ENCODE measurements at places on chromosomes 7 and 10.

DNA sequence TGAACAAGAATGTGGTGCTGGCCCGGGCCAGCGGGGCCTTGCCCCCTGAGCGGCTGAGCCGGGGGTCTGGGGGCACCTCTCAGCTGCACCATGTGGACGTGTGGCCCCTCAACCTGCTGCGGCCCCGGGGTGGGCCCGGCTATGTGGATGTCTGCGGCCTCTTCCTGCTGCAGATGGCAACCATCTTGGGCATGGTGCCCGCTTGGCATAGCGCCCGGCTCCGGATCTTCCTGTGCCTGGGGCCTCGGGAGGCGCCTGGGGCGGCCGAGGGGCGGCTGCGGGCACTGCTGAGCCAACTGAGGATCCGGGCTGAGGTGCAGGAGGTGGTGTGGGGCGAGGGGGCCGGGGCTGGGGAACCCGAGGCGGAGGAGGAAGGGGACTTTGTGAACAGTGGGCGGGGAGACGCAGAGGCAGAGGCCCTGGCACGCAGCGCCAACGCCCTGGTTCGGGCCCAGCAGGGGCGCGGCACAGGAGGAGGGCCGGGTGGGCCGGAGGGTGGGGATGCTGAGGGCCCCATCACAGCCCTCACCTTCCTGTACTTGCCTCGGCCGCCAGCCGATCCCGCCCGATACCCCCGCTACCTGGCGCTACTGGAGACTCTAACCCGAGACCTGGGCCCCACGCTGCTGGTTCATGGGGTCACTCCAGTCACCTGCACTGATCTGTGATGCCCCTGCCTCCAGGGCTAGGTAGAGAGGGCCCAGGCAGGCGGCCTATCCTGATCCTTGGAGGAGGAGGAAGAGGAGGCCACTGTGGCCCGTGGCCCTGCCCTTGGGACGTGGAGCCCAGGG lies 1.1 kb upstream of the TRIP6 start:
- DNase-seq = peak; percentile 63

GRCh38 chr7:82373926-82374635 lies 69.5 kb downstream of the CACNA2D1 start:
- no peak for DNase-seq

DNA sequence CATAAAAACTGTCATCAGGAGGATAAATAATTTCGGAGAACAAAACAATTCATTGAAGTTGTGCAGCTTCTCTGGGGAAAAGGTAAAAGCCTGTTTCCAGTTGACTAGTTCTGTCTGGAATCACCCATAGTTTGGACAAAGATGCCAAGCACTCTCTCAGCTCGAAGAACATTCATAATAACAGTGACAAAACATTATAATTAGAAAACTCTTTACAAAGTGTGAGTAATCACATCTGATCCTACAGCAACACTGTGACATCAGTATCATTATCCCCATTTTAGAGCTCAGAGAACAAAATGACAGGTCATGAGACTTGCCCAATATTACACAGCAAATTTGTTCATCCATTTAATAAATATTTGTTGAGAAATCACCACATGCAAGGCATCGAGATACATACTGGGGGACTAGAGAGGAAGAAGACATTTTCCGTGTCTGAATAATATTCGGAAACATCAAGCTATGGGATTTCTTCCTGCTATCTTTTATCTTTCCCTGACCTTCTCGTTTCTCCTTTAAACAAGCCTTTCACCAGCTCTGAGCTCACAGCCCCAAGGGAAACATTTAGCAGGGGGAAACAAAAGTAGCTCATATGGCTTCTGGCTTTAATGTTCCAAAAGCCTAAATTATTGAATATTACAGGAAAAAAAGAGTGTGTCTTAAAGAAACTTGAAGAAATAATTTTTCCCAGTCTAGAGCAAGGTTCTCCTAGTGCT lies 123.3 kb upstream of the GHITM start:
- no peak for DNase-seq

GRCh38 chr7:145511004-145511403 lies 605.6 kb upstream of the CNTNAP2 start:
- DNase-seq = no peak

DNA sequence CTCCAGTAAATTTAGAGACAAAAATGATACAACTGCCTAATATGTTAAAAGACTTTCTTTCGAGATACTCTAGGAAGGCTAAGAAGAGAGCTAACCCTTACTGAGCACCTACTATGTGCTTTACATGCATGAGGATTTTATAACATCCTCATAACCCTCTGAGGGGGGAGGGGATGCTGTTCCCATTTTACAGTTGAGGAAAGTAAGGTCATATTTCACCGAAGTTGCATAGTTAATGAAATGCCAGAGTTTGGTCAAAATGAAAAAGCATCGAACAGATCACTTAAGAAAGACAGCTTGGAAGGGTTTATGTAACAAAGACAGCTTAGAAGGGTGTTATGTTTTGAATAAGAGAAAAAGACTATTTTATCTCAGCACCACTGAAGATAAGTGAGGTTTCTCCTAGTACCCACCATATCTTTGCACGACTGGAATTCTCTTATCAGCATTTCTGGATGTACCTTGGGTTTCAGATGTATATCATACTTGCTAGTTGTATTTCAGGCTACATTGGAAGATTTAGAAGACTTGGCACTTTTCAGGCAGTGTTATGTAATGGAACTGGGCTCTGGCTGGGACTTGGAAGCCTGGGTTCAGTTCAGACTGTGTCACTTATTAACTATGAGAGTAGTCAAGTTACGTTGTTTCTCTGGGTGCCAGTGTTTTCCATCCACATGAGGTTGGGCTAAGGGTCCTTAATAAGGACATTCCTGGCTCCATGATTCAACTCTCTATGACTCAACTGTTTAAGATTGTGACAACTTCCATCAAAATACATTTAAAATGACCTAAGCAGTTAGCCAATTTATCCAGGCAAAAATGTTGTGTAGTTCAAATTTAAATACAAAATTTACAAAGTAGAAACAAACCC lies 6.0 kb downstream of the RHOBTB1 start:
- DNase-seq = no peak

DNA sequence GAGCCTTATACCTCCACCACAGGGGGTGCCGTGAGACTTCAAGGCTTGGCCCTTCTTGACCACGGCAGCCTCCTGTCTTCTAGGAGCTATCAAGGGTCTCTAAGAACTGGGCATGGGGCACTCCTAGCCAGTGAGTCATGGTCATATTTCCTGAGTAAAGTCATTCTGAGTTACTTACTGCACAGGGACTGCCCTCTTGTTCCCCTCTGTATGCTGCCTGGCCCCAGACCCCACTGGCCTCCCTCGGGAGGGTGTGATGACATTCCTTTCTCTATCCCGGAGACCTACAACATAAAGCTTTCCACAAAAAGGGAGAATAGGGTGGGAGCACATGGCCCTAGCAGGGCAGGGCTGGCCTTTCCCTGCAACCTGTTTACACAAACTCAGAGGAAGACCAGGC lies 21.4 kb downstream of the DPCD start:
- no peak for DNase-seq

DNA sequence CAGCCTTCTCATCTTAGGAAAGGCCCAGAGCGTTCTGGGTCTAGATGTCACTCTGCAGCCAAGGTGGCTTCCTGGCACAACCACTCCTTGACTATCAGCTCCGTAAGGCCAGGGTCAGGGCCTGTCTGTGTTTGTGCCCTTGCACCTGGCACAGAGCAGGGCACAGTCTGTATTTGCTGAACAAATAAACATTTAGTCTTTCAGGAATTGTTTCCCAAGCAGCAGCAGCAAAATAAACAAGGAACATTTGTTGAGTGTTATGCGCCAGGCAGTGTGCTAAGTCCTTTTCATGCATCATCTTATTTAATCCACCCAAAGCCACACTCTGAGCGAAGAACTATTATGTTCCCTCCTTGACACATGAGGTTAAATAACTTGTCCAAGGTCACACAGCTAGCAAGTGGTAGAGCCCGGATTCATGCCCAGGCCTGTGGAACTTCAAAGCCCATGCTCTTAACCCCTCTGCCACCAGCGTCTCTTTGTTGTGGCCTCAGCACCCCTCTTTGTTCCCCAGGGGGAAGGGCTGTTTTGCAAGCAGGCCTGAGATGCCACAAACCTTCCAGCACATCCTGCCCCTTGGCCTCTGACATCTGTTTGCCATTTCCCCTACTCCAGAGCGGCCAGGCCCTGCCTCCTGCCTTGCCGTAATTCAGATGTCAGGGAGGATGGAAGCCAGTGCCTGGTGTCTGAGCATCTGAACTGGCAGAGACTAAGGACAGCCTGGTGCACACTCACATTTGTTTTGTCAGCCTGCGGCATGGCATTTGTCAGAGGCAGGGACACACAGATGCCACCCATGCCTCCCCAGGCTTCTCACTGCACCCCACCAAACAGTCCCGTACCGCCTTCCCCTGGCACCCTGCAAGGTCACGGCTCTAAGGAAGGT lies 325.8 kb upstream of the ZMIZ1 start:
- DNase-seq = peak; percentile 6

- no peak for DNase-seq
Measured at GRCh38 chr7:23443974-23444373, 26.3 kb downstream of the IGF2BP3 start.

- DNase-seq = no peak
Measured at GRCh38 chr10:107126512-107127065, 37.9 kb downstream of the SORCS1 start.
